ENCODE measurements at places on chromosomes 7 and 10.
A peak's percentile ranks its signal among the peaks of the same experiment; 100 is the strongest.

- DNase-seq, result no peak
Measured at GRCh38 chr10:33008499-33009243, 50.6 kb upstream of the ITGB1 start.

- no peak for DNase-seq
Measured at GRCh38 chr7:66609176-66609575, 19.5 kb upstream of the KCTD7 start.

DNA sequence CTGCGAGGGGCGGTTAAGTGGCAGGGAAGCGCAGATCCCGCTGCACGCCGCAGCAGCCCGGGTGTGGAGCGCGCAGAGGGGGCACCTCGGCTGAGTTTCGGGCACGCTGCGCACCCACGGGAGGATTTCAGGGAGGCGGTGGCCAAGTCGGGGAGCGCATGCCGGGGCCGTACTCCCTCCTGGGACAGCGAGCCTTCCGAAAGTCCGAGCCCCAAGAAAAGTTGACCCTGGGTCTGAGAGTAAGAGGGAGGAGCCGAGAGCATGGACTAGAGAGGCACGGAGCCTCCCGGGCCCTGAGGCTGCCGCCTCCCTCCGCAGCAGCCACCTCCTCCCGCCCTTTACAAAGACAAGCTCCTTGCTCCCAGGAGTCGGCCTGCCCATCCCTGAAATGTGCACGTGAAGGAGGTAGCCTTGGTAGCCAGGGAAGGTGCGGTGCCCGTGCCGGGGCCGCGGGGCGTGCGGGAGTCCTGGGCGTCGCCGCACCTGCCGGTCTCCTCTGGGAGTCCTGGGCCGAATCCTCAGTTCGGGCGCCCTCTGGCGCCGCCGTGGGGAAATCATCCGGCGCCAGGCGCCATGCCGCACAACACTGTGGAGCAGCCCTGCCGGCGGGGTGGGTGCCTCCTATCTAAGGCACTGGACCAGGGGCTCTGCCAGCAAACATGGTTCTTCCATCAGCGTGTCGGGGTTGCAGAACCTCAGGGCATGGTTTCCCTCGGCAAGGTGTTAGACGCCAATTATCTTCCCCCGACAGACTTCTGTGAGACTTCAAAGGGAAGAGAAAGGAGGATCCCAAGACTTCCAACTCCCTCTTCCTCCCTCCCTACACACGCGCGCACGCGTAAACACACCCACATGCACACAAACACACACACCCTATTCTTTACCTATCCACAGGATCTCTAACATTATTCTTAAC is 104.0 kb downstream of the TRIL start:
- peak; percentile 92 for DNase-seq

- DNase-seq, result no peak
Measured at GRCh38 chr10:93065675-93066543, 5.3 kb downstream of the CYP26C1 start.

- no peak for DNase-seq
Measured at GRCh38 chr10:92052088-92052487, 128.5 kb downstream of the BTAF1 start.

DNA sequence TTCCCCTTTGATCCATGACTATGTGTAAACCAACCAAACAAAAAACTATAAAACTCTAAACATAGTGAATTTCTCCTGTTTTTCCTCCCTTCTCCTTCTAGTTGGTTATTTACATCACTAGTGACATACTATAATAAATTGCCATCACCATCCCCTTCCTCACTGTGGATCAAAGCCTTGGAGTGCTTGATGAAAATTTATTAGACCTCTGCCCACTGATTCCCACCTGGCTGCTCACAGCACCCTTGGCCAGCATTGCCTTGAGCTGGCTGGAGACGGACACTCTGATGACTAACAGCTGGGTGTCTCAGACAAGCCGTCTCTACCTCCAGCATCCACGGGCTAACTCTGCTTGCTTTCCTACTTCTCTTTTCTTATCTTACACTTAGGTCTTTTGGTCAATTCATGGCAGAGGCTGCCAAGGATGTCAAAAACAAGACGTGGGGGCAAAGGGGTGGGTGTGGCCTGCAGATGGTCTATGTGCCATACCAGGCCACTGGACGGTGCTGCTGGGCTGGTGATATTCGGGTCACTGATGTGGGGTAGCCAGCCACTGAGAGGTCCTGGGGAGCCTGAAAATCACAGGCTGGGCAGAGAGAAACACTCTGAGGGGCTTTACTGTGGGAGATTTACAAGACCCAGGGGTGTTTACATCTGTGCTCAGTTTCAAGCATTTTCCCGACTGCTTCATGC is 207.8 kb downstream of the TAX1BP1 start:
- DNase-seq, result no peak
